ENCODE measurements at places on chromosomes 7 and 10. TPM values are rescaled to one million over a fixed set of nuclear protein-coding genes. Genes with fewer than 3 reads are reported as not detected.
A peak's percentile ranks its signal among the peaks of the same experiment; 100 is the strongest.

- no peak for DNase-seq
Measured at GRCh38 chr10:98331885-98332284, 63.9 kb upstream of the LOXL4 start.

Gene USP54
- total RNA-seq = 66.6 TPM

DNA sequence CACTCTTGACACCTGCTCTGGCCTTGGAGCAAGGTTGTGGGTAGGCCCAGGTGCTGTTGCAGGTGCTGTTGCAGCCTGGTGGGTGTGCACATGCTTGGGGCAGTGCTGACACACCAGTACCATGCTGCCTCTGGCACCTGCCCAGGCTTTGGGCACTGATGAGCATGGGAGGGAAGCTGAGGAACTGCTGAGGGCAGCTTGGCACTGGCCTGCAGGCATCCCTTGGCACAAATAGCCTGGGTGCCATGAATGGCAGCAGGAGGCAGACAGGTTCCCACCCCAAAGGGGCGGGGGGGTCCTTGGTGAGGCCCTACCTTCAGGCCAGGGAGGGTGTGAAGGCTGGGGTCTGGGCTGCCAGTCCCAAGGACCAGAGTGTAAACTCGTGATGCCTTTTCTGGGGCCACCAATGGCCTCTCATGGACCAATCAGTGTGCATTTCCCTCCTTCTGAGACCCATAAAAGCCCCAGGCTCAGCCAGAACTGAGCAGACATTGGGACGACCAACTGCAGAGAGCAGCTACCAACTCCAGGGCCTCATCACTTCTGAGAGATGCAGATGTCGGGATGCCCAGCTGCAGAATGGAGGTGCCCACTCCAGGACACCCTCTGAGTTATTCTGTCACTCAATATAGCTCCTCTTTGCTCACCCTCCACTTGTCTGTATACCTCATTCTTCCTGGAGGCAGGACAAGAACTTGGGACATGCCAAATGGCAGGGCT, 547.4 kb downstream of the ZWINT start:
- DNase-seq = no peak

DNA sequence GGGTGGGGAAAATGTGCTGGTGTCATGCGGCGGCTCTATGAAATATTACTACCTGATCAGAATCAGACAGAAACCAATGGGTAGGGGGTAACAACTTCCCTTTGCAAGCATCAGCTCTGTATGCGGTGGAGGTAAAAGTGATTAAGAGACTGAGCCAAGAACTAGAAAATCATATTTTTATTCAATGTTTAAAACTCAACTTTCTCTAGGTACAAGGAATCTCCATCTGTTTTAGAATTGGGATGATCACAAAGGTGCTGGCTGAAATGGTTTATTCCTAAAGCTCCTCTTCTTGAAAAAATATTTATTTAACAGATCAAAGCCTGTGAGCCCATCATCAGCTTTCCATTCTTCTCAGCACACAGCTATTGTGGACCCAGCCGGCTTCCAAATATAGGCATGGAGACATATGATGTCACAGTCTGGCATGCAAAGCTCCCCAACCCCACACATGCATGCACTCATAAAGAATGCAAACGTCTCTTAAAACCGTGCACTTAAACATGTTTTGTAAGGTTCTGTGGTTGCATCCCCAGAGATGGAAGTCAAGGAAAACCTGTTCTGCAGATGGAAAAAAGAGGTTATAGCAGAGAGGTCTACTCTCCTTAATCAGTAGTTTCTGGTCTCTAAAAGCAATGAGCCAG, 126.0 kb downstream of the SKIDA1 start:
- no peak for DNase-seq

DNA sequence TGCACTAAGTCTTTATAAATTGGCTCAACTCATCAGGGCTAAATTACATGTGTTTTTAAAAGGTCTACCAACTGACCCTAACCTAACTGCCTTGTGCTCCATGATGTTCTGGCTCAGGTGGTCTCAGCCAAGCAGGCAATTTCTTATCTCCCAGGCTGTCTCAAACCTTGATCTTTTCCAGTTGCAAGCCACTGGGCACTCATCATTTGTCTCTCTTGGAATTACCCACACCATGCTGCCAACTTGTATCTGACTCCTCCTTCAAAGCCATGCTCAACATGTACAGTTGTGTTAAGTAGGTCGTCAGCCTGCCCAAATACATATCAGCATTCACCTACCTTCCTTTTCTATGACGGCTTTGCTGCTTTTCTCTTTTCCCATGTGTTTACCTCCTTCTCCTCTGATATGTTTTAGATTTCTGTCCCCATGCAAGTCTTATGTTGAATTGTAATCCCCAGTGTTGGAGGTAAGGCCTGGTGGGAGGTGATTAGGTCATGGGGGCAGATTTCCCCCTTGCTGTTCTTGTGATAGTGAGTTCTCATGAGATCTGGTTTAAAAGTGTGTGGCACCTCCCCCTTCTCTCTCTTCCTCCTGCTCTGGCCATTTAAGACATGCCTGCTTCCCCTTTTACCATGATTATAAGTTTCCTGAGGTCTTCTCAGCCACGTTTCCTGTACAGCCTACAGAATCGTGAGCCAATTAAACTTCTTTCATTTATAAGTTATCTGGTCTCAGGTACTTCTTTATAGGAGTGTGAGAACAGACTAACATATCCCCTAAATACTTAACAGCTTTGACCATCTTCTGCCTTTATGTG, 130.0 kb downstream of the ELAPOR2 start:
- no peak for DNase-seq

DNA sequence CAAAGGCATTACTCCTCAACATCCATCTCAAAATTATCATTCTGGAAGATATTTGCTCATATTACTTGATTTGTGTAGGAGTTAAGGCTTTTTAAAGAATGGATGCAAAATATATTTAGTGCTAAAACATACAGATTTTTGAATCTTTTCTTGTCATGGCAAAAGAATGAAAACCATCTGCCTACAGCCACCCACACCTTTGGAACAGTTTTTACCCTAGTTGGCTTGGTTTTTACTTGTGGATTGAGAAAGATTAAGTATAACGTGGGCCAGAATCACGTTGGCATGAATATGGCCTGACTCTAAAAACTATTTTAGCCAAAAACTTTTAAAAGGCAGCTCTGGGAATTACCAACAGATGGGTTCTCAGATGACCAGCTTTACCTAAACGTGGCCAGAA, 128.2 kb downstream of the SPAG6 start:
- DNase-seq = no peak

DNA sequence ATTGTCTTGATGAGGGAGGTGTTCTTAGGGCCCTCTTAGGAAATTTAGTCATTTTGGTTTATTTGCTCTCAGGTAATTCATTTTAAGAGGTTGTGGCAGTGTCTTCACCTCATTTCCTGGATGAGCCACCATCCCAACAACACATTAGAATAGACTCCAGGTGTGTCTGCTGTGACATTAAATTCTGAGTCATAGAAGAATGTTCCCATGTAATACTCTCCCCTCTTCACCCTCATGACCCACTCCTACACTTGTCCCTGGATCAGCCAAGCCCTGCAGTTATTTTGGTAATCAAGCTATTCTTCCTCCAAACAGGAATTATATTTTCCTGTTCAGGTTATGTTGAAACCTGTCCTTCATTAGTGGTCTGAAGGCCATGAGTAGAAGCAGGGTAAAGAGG, 944.1 kb downstream of the SORCS3 start:
- DNase-seq = no peak

DNA sequence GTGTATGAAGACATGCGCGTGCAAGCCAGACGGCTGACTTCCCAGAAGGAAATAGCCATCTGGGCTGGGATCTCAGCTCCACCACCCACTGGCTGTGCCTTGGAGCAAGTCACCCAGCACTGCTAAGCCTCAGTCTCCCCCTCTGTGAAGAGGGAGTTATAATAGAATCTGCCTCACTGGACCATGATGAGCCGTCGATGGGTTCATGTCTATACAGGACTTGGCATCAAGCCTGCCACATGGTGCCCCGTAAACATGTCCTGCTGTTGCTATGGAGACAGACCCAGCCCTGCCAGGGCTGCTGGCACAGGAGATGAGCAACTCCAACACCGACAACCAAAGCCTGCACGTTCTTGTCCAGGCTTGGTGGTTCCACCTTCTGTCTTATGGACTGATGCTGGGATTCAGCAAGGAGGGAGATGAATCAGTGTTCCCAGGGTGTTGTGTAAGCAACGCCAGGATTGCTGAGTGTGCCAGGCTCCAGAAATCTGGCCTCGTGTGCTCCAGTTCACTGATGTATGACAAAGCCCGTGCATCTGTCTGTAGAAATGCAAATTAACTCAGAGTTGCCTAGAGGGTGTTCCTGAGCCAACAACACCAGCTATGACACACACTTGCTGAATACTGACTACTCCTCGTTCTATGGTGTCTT, 5.6 kb downstream of the GPR15LG start:
- peak; percentile 17 for DNase-seq

GRCh38 chr10:121481180-121481579, 117.1 kb downstream of the FGFR2 start:
- DNase-seq = no peak

GRCh38 chr10:70348228-70348850, 34.1 kb downstream of the LRRC20 start:
- no peak for DNase-seq

Gene SPDYE16
- 1.9 TPM for total RNA-seq

Gene RPEL1
- total RNA-seq = not detected

GRCh38 chr10:74863551-74863950, 37.2 kb downstream of the KAT6B start:
- DNase-seq = no peak

GRCh38 chr7:92762851-92763250, 73.5 kb downstream of the CDK6 start:
- no peak for DNase-seq

Gene PARD3
- total RNA-seq = 46.1 TPM

DNA sequence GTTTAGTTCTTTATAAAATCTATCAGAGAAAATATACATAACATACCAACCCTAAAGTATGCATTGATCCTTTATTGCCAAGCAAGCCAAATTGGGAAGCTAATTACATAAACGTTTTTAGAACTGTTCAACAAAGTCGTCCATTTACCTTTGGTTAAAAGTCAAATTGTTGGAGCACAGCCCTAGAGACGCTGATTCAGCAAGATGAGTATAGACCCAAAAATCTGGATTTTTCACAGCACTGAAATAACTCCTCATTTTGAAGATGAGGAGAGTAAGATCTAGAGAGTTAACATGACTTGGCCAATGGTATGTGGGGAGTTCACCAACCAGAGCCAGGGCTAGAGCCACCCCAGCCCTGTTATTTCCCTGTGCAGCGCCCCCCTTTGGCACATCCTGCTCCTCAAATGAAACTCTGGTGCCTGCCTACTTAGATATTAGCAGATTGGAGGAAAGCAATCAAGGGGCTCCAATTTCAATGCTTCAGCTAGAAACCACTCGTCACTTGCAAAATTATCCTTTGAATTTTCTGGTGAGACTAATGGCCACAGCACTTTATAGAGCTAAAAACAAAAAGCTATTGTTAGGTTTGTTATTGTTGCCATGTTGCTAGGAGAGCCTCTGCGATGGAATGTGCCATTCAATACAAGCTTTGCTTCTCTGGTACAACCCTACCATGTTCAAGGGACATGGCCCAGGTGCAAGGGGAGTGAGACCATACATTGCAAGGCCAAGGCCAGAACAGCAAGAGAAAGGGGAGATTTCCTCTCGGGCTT, 132.6 kb upstream of the ZEB1 start:
- DNase-seq = no peak

- no peak for DNase-seq
Measured at GRCh38 chr7:95867309-95867708, 95.0 kb downstream of the DYNC1I1 start.

Gene TRIM50
- total RNA-seq = 0.71 TPM

DNA sequence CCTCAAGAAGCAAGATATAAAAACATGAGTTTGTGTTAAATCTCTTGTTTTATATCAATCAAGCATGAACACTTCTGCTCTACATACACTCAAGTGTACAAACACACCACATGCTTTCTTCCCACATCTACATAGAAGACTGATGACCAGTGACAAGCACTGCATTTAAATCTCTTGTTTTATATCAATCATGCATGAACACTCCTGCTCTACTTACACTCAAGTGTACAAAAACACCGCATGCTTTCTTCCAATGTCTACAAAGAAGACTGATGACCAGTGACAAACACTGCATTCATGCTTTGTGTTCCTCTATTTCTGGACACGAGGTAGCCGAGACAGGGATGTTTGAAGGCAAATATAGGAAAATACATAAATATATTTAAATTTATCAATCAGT, 642.0 kb upstream of the PFKP start:
- no peak for DNase-seq

GRCh38 chr7:25803117-25803887, 348.7 kb upstream of the NFE2L3 start:
- DNase-seq = no peak

GRCh38 chr10:107442035-107442505, 277.6 kb upstream of the SORCS1 start:
- no peak for DNase-seq

GRCh38 chr10:57362811-57363210, 904.9 kb downstream of the IPMK start:
- no peak for DNase-seq

DNA sequence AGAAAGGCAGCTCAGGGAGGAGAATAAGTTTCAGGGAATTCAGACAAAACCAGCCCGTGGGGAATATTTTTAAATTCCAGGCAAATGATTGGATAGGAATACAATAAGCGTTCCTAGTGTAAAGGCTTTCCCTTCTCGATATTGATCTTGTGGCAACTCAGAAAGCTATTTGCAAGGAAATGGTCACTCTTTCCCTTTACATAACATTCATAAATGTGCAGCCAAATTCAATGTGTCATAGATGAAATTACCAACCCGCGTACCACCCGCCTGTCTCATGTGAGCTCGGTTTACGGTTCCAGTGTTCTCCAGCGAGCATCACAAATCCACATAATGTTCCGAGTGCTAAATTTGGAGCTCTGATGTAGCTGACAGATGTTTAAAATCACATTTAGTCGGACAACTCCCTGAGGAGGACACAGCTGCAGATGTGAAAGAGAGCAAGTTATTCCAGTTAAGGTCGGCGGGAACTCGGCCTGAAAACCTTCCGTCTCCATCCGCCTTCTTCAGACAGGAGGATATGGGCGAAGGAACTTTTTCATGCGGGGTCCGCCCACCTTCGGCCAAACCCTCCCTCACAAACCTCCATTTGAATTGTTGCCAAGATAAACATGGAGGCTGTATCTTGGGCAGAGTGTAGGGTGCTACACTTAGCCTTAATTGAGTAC, 327.0 kb downstream of the RNLS start:
- DNase-seq = peak; percentile 74

DNA sequence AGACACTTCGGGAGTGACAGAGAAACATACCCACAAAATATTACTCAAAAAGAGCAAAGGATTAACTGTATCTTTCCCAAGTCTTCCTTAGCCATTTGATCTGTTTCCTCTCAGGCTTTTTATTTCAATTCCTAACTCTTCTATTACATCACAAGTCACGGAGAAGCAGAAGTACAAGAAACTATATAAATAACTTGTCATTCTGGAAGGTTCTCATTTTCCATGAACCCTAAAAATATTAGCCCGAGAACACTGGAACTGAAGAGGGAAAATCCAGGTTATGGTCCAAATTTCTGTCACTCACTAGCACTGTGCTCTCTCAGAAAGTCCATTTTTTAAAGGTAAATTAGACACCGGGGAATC, 98.0 kb downstream of the GRB10 start:
- DNase-seq = no peak
